Iris pigment epithelial cell (primary cell): ENCODE measurements at places on chromosomes 2 and 18.
A peak's percentile ranks its signal among the peaks of the same experiment; 100 is the strongest.

DNA sequence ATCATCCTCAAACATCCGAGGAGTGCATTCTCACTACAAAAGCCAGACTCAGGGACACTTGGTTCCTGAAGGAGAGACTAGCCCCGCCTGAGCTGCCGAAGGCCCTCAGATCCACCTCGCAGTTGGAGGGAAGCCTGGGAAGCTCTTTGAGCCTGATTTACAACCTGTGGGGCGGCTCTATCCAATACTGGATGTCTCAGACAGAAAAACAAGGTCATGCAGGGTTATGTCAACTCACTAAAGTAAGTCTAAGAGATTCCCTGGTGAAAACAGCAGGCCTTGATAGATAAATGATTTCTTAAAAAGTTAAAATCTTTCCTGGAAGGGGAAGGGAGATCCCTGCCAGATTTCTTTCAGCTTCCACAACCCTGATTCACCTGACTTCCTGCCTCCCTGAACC is 284.3 kb downstream of the CYP26B1 start:
- no peak for DNase-seq

GRCh38 chr2:150178591-150178990 is 308.9 kb downstream of the RND3 start:
- no peak for DNase-seq

DNA sequence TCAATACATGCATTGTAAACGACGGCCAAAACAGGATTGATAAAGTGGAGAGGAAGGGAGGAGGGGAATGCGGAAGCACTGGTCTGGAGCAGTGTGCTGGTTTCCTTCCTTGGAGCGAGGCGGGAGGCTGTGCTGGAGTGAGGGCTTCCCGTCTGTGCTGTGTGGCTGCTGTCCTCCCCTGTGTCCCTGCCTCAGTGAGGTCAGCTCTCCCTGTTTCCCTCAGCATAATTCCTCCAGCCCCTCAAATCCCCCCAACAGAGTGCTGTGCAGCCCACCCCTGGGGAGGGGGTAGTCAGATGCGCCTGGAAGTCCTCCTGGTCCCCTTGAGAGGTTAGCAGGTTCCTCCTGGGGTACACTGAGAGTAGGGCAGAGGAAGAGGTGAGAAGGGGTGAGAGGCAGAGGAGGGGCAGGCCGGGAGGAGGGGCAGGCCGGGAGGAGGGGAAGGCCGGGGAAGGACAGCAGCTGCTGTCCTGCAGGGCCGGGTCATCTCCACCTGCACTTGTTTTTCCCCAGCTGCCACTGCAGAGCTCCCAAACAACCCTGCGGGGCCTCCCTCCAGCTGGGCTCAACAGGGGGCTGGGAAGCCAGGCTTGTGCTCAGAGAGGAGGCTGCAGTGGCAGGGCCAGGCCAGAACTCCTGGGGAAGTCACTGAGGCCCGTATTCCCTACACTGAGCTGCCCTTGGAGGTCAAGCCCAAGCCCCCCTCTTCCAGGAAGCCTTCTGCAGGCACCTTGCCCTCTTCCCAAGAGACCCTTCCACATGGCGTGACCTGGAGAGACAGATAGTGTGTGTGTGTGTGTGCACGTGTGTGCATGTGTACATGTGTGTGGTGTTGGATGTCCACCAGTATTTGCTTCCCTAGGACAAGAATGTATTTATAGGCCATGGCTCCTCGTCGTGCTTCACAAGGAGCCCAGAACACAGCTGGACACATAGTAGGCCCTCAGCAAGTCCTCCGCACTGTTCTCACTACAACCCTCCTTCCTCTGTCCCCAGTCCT is 13.2 kb upstream of the ATP6V1B1 start:
- DNase-seq: no peak

DNA sequence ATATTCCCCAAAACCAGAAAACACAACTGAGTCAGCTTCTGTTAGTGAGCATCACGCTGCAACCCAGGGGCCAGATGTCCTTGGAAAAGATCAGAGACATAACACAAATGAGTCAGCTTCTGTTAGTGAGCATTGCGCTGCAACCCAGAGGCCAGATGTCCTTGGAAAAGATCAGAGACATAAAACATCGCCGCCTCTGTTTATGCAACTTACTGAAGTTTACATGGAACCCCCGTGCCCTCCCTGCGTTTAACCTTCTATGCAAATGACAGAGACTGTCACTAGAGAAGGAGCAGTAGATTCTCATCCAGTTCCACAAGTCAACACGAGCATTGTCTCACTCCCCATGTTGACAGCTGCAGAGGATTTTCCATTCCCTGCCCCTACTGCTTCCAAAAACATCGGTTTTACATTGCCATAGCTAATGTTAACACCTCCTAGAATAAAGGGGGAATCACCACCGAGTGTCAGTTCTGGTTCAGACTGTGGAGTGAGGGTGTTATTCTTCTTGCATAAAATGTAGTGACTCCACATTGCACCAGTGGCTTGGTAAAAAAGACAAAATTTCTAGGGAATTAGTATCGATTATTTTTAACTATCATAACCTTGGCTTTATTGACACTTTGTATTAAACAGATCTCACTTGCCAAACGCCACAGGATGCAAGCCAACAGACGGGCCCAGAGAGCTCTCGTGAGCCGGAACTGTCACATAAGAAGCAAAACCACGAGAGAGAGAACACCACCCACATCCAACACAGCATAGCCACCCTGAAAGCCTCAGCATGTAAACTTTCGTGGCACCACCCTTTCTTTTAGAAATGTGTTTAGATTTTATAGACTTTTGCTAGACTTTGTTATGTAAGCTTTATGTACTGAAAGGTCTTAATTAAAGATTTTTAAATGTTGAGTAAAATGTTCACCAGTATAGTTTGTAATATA is 87.7 kb downstream of the SH3YL1 start:
- peak; percentile 5 for DNase-seq

- no peak for DNase-seq
These were observed 174.4 kb downstream of the SEPTIN10 start for GRCh38 chr2:109439390-109439786.

DNA sequence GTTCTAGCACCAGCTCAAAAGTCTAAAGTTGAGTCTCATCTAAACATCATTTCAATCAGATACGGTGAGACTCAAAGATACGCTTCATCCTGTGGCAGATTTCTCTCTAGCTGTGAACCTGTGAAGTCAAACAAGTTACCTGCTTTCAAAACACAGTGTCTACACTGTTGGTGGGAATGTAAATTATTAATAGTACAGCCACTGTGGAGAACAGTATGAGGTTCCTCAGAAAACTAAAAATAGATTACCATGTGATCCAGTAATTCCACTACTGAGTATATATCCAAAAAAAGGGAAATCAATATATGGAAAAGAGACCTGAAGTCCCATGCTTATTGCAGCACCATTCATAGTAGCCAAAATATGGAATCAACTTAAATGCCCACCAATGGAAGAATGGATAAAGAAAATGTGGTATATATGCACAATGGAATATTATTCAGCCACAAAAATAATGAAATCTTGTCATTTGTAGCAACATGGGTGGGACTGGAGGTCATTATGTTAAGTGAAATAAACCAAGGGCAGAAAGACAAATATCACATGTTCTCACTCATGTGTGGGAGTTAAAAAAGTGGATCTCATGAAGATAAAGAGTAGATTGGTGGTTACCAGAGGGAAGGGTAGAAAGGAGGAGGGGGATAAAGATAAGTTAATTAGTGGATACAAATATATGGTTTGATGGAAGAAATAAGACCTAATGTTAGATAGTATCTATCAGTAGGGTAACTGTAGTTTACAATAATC is 11.7 kb downstream of the UBR3 start:
- DNase-seq: no peak

DNA sequence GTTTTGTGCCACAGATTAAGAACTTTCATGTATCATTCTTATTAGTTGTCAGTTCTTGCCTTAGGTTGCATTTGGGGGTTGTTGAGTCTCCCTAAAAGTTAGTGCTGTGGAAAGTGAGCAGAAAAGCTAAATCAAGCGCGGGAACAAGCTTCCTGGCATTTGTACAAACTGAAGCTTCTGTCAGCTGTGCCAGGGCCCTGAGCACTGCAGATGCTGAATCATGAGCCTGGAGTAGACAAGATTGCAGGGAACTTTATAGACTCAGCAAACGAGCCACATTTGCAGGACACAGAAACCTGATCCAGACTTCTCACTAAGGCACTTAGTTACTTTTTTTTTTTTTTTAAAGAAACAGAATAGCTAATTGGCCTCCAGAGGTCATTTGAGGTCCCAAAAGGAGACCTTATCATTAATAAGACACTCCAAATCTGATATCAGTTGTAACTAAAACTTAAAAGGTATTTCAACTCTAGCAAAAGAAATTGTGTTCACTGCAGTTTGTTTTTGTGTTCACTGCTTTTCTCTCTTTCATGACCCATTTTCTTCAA is 88.7 kb downstream of the ADAM23 start:
- peak; percentile 75 for DNase-seq

- no peak for DNase-seq
These were observed 217.2 kb downstream of the TMEM163 start for GRCh38 chr2:134501476-134502091.

DNA sequence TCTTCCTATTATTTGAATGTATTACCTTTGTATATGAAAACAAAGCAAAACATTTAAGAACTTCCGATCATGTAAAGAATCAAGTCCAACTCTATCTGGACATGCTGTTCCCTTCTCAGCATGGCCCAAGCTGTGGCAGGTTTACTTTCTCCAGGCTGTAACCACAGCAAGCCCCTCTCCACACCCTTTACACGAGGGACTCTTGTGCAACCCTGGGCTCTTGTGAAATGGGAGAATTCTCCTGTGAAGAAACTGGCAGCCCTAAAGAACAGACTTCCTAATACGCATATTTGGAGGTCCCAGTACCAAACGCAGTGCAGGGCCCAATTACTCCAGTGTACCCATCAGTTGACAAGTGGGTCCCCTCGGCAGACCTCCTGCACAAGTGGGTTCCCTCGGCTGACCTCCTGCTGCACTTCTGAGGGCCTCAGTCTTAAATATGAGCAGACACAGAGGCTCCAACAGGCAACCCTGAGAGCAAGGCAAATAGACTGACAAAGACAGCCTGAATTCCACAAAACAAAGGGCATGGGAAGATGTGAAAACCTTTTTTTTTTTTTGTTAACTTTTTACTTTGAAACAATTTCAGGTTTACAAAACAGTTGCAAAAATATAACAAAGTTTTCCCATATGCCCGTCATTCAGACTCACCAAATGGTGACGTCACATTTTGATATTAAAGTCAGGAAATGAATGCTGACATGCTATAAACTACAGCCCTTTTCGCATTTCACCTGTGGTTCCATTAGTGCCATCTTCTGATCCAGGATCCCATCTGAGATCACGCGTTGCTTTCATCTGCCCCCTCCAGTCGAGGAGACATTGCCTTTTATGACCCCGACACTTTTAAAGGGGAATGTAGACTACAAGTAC is 78.2 kb downstream of the FBXO15 start:
- no peak for DNase-seq

- DNase-seq: no peak
These were observed 30.6 kb downstream of the MYO7B start for GRCh38 chr2:127566139-127566417.
